ENCODE measurements at places on chromosomes 3 and 15.

DNA sequence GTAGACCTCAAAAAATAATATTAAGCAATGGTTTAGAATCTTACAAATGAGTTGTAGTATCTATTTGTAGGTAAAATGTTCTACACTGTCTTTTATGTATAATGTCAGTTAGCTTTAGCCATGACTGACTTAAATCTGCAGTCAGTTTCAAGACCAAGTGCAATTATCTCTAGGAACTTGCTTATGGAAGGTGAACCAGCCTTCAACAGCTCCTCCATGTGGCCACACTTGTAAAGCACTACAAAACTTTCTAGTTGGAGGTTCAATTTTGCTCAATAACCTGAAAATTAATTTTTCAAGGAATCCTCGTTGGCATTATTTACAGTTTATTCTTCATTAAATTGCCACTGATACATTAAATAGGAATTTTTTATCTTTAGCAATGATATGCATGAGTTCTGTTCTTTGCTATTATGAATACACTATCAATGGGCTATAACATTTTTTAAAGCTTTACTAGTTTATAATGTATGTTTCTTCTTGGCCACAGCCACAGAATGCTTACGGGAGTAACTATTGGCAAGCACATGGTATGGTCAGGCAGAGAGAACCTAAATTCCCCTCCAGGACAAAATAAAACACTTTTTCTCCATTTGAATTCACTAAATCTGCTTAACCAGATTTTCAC is 315.3 kb upstream of the UBE2E2 start:
- DNase-seq: no peak

DNA sequence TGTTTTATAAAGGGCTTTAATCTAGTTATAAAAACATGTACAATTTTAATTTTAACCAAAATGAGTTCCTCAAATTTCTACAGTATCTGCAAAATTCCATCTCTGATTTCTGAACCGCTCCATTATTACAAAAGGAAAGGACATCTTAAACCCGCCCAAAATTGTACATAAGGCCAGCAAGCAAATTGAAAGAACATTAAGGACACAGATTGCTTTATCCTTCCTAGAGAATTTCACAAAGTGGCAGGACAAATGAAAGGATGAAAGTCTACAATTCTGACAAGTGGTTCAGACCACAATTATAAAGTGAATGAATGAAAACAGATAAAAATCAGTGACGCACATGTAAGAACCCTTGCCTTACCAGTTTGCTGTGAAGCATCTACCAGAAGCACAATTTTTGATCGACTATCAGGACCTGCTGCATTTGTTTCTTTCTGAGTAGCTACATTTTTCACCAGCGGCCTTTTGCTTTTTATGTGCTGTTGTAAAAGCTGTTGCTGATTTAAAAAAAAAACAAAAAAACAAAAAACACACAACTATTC is 13.6 kb downstream of the SECISBP2L start:
- DNase-seq: no peak

GRCh38 chr3:159441279-159441678 is 547.4 kb upstream of the IL12A start:
- no peak for DNase-seq

GRCh38 chr3:52347716-52348635 is 31.9 kb downstream of the DNAH1 start:
- DNase-seq: no peak

- no peak for DNase-seq
Measured at GRCh38 chr3:185149591-185149990, 3.3 kb downstream of the C3orf70 start.

GRCh38 chr3:114504941-114505628 is 211.3 kb downstream of the TIGIT start:
- no peak for DNase-seq

GRCh38 chr3:108242776-108243175 is 20.6 kb upstream of the IFT57 start:
- no peak for DNase-seq

DNA sequence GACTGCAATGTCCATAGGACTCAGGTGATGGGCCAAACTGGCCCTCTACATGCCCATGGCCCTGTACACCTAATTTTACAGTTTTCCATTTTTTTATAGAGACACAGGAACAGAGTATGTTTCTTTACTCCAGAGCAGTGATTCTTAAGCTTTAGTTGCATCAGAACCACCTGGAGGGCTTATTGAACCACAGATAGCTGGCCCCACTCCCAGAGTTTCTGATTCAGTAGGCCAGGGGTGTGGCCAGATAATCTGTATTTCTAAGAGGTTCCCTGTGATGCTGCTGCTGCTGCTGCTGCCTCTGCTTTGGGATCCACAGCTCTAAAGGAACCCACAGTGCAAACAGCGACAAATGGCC is 5.1 kb downstream of the RBP1 start:
- no peak for DNase-seq

GRCh38 chr3:34725774-34726173 is 913.6 kb upstream of the ARPP21 start:
- no peak for DNase-seq

- no peak for DNase-seq
Measured at GRCh38 chr15:93167291-93167690, 78.3 kb upstream of the RGMA start.

DNA sequence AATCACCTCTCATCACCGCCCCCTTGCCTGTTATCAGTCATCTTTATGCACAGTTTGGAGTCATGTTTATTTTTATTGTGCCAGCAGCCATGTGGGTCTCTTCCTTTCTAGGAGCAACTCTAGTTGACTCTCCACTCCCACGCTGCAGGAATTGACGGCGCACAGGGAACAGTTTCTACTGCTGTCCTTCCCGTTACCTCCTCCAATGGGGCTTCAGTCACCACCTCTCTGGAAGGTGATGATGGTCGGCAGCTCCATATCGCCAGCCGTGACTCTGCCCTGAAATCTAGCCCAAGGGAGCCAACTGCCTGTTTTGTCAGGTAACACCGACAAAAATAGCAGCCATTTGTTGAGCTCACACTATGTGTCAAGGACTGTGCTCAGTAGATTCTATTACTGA is 35.6 kb upstream of the FAM107A start:
- DNase-seq: no peak

- no peak for DNase-seq
Measured at GRCh38 chr15:27961801-27962200, 137.3 kb downstream of the OCA2 start.

- no peak for DNase-seq
Measured at GRCh38 chr3:80771085-80771484, 990.4 kb downstream of the GBE1 start.

DNA sequence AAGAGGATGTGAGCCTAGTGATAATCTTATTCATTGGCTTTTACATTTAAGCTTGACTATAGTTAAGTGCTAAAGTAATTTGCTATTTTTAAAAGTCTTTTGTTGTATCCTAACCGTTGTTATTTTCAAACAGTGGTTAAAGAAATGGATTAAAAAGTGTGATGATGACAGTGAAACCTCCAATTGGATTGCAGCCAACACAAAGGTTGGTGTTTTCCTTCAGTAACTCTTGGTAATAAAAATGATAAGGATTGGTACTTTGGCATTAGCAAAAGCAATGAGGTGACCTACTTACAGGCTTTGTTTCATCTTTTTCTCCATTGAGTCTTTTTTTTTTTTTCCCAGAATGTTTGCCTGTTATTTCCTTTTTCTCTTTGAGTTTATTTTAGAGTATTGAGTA is 87.5 kb upstream of the GOLGA6B start:
- DNase-seq: no peak

- DNase-seq: no peak
Measured at GRCh38 chr15:84879088-84879780, 5.2 kb upstream of the SLC28A1 start.

DNA sequence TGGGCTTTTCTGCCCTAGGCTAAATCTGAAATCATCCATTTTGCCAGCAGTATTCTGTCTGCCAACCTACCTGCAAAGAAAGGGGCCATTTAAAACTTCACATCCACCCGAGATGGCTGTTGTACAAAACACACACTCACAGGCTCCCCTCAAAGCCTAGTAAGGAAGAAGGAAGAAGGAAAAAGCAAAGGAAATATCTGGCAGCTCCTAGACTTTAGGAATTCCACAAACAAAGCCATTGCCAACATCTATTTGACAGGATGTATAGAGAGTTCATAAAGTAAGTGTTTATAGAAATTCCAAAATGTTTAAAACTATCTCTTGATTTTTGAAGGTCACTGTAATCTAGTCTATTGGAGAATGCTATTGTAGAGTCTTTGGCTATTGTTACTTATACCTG is 91.9 kb upstream of the THBS1 start:
- no peak for DNase-seq

DNA sequence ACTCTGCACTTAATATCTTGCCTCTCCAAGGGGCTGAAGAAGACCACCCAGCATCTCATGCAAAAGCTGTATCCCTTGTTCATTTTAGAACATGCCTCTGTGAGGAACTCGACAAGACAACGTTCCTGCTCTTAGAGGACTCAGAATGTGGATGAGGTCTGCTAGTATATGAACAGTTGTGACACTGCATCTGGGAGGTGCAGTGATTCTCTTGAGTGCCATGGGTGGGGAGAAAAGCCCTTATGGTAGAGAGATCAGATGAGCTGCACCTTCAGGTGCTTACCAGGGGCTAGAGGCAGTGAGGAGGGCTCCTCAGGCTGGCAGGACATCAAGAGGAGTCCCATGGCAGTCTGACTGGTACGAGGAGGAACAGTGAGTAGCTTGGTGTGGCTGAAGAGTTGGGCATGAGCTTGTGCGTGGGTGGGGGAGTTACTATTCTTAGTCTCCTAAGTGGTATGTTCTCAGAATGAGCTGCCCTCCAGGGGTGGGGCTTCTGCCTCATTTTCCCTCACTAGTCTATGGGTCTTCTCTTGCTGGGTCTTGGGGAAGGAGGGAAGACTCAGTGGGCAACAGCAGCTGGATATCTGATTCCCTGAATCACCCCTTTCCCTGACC is 56.7 kb upstream of the ATP2B2 start:
- DNase-seq: no peak

- DNase-seq: no peak
Measured at GRCh38 chr15:89767411-89767915, 8.7 kb upstream of the MESP2 start.

GRCh38 chr15:27903405-27903804 is 195.7 kb downstream of the OCA2 start:
- DNase-seq: no peak

DNA sequence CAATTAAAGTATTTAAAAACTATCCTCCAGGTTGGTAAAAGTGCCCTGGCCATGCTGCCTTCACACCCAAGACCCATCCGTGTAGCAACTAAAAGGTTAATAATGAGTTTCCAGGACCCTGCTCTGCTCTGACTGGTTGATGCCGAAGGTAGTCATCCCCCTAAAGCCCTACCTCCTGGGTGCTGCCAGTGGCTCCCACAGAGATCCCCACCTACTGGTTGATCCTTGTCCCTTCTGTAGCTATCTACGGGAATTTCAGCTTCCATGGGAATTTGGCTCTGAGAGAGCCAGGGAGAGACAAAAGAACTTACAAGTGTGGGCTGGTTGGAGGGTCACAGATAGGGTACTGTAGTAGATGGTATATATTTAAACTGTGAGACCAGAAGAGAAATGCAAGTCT is 110.6 kb upstream of the NANOGP8 start:
- DNase-seq: no peak

DNA sequence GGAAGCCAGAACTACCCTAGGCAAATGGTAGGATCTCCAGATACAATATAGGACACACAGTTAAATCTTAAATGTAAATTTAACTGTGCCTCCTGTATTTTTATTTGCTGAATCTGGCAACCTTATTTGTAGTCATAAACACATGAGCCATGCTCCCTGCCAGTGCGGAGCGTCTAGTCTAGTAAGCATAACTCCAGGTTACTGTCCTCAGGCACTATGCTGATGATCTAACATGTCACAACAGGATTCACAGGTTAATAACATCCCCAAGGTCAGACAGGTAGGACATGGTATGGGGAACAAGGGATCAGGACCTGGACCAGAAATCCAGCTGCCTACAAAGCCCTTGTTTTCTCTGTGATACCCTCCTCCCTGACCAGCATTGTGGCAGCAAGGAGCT is 305.1 kb downstream of the CACNA2D3 start:
- no peak for DNase-seq

- DNase-seq: no peak
Measured at GRCh38 chr15:99143242-99143641, 38.4 kb downstream of the SYNM start.

DNA sequence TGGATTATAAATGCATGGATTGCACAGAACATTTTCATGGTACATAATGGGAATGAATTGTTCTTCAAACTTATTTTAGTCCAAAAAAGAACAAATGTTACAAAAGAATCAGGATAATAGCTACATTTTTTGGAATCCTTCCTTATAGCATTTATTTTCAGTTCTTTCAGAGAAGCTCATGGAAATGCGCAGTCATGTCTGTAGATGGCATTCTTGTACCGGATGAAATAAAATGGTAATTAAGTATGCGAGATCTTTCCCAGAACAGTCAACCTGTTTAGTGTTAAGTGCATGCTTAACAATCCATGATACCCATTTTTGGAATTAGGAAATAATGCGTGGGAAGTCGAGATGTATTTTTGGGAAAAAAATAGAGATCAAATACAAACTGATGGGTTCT is 38.2 kb upstream of the GOLGA8B start:
- DNase-seq: no peak

DNA sequence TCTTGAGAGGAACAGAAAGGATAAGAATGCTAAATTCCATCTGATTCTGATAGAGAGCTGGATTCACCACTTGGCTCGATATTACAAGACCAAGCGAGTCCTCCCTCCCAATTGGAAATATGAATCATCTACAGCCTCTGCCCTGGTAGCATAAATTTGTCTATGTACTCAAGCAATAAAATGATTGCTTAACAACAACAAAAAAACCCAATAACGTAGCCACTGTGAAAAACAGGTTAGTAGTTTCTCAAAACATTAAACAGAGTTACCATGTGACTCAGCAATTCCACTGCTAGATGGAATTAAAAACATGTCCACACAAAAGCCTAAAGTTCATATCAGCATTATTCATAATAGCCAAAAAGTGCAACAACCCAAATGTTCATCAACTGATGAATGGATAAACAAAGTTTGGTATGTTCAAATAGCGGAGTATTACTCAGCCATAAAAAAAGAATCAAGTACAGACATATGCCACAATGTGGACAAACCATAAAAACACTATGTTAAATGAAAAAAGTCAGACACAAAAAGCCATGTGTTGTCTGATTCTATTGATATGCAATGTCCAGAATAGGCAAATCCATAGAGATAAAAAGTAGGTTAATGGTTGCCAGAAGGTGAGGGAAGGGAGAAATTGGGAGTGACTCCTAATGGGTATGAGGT is 16.8 kb downstream of the BCL2L10 start:
- DNase-seq: no peak

GRCh38 chr3:15174953-15175352 is 31.1 kb upstream of the CAPN7 start:
- no peak for DNase-seq

- DNase-seq: no peak
Measured at GRCh38 chr3:49869525-49870126, at the start of gene CAMKV. Gene CAMKV, minus strand, starts transcription at chr3:49869906. Its CDS starts 7,518 bp downstream, at chr3:49862388.

Data from femur (tissue), 1 donor.